ENCODE measurements at places on chromosomes 12 and 14.
A peak's percentile ranks its signal among the peaks of the same experiment; 100 is the strongest.

DNA sequence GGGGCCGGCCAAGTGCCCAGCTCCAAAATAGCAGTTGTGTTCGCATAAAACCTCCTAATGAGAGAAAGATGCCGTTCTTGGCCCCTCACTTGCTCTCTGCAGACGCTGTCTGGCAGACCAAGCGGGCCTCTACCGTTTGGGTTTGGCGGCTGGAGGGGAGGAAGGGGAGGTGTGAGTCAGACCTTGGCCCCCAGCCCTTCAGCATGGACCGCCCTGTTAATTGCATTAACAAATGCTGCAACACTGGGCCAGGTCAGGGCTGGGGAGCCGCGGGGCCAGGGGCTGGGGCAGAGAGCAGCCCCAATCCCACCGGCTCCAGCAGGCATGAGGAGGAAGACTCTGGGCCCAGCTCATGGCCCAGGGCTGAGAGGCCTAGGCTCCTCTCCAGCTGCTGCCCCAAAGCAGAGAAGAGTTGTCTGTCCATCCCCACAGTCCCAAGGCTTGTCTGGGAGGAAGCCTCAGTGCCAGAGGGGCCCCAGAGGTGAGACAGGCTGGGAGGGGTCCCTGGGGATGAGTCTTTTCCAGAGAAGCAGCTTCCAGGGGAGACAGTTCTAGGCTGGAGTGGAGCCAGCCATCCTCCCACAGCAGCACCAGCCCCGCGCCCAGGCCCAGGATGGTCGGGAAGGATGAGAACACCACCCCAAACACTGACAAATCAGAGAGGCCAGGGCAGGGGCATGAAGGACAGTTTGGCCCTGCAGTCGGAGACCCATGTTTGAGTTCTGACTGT, 16.9 kb downstream of the LTBP2 start:
- DNase-seq: no peak

- DNase-seq: no peak
These were observed 179.4 kb downstream of the ERC1 start for GRCh38 chr12:1170411-1170810.

- no peak for DNase-seq
These were observed 8.8 kb downstream of the USP15 start for GRCh38 chr12:62268956-62269355.

GRCh38 chr12:111349101-111349747, 19.7 kb downstream of the PHETA1 start:
- no peak for DNase-seq

GRCh38 chr14:45177076-45177475, 41.3 kb downstream of the FANCM start:
- no peak for DNase-seq

DNA sequence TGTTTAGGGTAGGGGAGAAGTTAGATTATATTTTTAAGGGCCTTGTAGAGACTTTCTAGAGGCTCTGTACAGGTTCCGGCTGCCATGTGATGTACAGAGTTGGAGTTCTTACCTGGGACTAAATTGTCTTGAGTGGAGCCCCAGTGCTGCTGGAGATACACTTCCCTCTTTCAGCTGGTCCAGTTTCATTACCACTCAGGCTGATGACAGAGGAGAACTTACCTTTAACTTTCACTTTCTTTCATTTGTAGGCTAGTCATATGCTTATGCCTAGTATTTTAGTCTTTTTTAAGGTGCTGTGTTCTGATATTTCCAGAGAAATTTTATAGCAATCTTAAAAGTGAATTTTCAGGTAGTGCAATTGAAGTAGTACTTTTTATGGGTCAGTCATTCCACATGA, 117.3 kb downstream of the ERC1 start:
- no peak for DNase-seq

DNA sequence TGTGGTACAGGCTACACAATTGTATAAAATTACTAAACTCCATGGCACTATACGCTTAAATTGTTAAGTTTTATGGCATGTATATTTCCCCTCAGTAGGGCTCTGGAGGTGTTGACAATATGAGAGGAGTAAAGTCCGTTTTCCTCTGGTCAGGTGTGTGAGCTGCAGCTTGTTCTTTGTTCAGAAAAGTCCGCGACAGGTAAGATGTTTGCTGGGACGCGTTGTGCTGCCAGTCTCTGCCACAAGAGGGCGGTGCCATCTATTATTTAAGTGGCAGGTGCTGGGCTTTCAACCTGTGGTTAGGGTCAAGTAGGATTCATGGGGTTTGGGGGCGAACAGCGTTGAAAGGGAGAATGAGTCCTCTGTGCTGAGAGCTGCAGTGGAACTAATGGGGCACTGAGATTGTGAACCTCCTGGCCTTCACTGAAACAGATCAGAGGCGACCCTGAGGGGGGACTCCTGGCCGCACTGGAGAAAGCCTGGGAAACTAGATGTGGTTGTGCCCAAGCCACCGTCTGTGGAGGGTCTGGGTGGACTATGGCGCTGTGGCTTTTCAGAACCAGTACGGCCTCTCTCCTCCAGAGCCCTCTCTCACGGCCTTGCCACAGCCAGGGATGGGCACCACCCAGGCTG, 179.0 kb downstream of the SLC15A4 start:
- no peak for DNase-seq

DNA sequence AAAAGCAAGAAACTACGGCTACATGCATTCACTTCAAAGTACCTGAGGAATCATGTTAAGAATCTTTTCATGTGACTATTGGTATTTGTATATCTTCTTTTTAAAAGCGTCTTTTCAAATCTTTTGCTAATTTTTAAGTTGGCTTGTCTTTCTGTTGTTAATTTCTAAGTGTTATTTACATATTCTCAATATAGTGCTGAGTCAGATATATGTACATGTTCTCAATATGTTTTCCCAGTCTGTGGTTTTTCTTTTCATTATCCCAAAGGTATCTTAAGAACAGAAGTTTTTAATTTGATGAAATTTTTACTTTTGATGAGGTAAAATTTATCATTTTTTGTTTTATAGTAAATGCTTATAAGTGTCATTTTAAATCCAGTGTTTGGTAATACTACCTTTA, 24.0 kb downstream of the DCP1B start:
- no peak for DNase-seq

DNA sequence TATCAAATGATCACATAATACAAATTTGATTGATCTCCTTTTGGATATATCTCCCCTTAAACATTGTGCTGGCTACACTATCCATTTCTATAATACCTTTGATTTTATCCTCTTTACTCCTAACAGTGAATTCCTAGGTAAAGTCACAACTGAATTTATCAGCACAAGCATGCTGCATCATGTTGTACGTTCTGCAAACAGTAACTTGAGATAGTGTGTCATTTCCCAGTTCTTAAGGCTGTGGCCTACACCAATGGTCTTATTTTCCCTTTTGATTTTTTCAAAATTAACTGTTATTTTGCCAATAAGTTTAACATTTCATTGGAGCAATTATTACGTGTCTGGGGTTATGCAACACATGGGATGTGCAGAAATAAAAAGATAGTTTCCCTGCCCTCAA, 24.8 kb downstream of the PRKCH start:
- no peak for DNase-seq

GRCh38 chr12:132030367-132031038, 80.8 kb downstream of the EP400 start:
- no peak for DNase-seq

DNA sequence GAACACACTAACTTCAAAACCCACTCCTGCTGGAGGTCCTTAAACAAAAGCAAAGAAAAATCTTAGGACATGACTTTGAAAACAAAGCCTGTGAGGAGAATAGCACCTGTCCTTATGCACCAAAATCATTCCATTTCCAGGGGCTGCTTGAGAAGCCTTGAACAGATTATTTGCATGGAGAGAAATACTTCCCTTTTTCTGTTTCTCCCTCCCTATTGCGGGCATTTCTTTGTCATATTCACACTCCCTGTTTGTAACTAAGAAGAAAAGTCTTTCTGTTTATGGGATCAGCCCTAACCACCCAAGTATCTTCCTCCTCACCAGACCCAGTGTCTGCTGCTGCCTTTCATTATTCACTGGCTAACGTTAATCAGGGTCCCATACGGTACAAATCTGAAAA, 218.8 kb downstream of the DPF3 start:
- no peak for DNase-seq

DNA sequence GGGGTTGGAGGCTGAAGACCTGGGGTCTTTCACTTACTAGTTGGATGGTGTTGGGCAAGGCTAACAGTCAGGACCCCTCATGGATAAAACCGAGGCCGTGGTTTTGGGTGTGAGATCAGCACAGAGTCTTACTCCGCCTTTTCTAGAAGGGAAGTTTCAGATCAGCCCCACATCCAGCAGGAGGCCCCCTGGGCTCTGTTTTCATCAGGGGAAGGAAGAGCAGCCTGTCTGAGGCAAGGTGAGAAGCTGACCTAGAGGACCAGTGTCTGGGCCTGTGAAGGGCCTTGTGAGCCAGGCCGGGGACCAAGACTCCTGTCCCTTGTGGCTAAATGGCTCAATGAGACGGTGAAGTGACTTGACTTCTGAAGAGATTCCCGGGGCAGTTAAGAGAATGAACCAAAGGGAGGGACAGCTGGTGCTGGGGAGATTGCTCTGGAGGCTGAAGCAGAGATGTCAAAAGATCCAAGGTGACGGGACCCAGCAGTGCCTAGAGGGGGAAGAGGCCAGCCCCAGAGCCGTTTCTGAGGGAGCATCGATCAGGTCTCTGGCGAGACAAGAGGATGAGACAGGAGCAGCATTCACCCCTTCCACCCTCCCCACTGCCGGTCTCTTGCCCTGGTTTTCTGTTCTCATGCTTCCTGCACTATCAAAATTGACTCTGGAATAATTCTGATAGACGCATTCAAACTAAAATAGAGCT, 40.1 kb upstream of the TSPAN9 start:
- no peak for DNase-seq

GRCh38 chr14:67814821-67815220, 1.6 kb downstream of the ZFYVE26 start:
- no peak for DNase-seq

GRCh38 chr12:97983796-97984195, 521.2 kb downstream of the RMST start:
- DNase-seq: no peak

DNA sequence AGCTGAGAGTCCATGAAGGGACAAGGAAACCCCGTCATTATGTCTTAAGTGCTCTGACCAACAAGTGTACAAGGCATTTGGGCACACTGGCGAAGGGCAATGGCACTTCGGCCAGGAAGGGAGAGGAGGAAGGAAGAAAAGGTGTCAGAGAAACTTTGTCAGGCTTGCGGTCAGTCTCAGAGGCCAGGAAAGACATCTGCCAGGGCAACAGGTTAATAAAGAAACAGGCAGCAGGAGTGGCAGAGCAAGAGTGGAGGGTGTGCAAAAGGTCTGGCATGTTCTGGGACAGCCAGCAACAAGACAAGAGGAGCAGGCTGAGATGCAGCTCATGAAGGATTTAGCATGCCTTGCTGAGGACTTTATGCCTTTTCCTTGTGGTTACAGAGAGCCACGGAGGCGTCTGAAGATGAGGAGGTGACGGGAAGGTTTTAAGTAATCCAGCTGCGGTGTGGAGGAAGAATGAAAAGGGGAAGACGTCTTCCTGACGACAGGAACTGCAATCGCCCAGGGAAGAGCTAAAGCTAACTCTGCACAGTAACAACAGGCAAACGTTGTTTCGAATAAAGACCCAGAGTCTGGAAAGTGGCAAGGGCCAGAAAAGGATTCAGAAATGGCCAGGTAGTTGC, 13.1 kb downstream of the APPL2 start:
- no peak for DNase-seq

DNA sequence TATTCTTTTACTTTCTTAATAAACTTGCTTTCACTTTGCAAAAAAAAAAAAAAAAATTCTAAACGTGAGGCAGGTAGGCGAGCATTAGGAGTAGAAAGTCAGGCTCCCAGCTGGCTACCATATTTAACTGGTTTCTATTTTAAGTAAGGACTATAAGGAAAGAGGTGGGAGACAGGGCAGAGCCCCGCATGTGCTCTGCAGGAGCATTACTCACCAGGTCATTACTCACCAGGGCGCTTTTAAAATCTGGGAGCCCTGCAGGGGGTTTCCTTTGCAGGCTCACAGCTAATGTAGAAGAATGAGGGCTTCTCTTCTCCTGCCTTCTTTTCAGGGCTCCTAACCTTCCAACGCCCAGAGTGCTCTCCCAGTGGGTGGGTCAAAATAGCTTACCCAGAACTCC, 14.0 kb upstream of the DPF3 start:
- DNase-seq: no peak

DNA sequence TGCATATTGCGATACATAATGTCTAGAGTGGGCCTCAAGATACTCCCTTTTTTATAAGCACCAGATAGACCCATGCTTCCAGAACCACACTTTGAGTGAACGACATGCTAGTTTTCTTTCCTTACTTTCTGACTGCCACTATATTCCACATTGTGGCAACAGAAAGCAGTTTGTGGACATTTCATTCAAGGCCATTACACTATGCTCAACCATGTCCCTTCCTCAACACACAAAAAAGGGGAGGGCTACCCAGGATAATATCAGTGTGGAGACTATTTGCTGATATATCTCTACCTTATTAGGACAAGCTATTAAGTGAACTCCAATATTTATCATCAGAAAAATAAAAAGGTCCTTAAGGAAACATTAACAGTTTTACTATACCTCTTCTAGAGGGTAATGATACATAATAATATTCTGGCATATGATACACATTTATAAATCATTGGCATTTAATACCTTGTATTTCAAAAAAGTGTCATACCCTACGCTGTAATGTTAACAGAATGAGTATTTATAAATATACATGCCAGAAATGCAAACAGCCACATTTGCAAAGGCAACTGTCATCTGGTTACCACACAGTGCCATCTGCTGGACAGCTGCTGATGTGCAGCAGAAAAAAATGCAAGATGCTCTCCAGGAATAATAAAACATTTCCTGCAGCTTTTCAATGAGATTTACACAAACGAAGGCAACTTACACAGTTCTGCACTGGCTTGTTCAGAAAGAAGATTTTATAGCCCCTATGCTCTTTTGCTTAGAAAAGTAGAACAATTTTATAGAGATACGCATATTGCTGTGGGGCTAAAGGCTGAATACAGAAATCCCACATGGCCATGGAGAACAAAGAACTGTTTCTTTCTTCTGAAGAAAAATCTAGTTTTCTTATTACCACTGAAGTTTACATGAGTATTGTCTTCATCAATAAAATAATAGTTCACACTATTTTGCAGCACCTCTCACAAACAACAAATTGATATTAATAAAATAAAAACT, 182.2 kb upstream of the GRIP1 start:
- peak; percentile 51 for DNase-seq

DNA sequence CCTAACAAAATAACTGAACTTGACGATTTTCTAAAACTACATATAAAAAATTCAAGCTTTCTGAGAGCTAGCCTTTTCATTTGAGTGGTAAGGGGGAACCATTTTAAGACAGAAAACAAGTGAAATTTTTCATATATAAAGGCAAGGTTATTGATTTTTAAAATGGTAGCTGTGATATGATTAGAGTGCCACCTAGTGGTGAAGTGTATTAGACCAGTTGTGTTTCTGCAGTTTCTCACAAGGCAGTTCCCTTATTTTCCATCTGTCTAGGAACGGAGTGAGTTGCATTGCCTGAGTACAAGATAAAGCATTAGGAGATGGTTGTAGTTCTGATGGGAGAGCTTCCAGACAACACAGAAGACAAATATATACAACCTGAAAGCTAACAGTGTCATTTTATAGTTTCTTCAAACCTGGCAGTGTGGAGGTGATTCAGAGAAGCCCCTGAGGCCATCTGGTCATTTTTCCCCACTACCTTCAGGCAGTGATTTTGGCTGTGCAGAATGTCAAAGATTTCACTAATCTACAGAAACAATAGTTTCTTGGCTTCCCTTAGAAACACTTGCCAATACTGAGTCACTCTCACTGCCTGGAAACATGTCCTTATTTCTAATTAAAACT, 180.8 kb downstream of the C12orf50 start:
- DNase-seq: peak; percentile 2

- no peak for DNase-seq
These were observed 26.9 kb downstream of the TTC6 start for GRCh38 chr14:37622231-37622923.
